ENCODE measurements at places on chromosomes 6 and 20. TPM values are rescaled to one million over a fixed set of nuclear protein-coding genes. Genes with fewer than 3 reads are reported as not detected.

DNA sequence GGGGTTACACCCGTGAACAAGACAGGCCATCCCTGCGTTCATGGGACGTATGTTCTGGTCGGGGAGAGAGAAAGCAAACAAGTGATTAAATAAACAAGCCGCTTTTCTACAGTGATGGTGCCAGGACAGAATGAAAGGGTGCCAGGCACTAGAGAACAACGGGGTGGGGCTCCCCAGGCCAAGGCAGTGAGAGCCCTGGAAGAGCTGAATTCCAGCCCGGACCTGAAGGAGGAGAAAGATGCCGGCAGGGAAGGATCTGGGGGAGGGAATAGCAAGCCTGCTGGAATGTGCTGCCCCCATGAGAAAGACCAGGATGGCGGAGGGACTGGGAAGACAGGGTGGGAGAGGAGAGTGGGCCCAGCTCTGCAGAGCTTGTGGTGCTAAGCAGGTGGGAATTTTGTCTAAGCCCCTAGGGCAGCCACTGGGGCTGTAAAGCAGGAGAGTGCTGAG, 7.5 kb downstream of the SNAI1 start:
- H3K27ac ChIP-seq: no peak overlapping the region
- H3K4me1 ChIP-seq: no peaks in the 10 kb centered on the region
- peaks cover 3% of the 10 kb centered on the region for H3K36me3 ChIP-seq
- H3K4me3 ChIP-seq: no peak overlapping the region
- H3K27me3 ChIP-seq: peaks cover 12% of the 10 kb centered on the region
- DNase-seq: no peak

DNA sequence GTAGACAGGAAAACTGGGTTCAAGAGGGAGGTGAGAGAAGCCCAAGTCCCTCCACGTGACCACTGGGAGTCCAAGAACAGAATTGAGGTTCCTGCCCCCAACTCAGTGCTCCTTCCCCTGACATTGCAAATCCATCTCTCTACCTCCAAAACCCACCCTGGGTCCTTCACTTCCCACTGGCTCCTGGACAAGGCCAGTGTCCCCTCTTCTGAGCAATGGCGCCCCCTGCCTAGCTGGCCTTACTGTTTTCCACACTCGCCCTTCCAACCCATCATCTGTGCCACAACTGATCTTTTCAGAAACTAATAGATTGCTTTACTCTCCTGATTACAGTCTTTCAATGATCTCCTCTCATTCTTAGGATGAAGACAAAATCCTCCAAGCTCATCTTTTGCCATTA, 200.3 kb downstream of the ANKRD60 start:
- peaks cover 7% of the 10 kb centered on the region for H3K36me3 ChIP-seq
- H3K27ac ChIP-seq: no peak overlapping the region
- H3K4me1 ChIP-seq: peaks cover 33% of the 10 kb centered on the region
- H3K27me3 ChIP-seq: no peaks in the 10 kb centered on the region
- no peak overlapping the region for H3K4me3 ChIP-seq

DNA sequence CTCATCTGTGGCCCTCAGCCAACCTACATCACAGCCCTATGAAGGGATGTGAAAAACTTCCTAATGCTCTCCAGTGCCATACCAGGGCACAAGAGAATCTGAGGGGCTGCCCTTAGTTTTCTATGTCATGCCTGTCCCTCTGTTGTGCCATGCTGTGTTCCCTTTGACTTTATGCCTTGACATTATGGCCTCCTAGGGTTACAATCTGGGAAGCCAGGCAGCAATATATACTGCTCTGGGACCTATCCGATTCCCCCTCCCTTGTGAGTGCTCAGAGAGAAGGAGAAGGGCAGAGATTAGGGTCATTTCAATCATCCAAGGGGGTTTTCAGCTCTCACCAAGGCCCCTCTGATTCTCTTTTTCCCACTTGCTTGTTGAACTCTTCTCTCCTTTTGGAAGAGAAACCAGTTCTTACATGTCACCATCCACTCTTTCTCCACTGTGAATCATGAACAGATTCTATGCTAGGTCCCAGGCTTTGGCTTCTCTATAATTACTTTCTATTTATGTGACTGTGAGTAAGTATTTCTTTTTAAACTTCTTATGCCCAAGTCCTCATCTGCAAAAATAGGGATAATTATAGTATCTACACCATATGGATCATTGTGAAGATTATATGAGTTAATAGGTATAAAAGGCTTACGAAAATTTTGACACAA, 14.2 kb upstream of the FRK start:
- no peaks in the 10 kb centered on the region for H3K27me3 ChIP-seq
- no peak for DNase-seq
- peaks cover 42% of the 10 kb centered on the region for H3K4me1 ChIP-seq
- H3K27ac ChIP-seq: no peak overlapping the region
- no peaks in the 10 kb centered on the region for H3K36me3 ChIP-seq
- no peak overlapping the region for H3K4me3 ChIP-seq

DNA sequence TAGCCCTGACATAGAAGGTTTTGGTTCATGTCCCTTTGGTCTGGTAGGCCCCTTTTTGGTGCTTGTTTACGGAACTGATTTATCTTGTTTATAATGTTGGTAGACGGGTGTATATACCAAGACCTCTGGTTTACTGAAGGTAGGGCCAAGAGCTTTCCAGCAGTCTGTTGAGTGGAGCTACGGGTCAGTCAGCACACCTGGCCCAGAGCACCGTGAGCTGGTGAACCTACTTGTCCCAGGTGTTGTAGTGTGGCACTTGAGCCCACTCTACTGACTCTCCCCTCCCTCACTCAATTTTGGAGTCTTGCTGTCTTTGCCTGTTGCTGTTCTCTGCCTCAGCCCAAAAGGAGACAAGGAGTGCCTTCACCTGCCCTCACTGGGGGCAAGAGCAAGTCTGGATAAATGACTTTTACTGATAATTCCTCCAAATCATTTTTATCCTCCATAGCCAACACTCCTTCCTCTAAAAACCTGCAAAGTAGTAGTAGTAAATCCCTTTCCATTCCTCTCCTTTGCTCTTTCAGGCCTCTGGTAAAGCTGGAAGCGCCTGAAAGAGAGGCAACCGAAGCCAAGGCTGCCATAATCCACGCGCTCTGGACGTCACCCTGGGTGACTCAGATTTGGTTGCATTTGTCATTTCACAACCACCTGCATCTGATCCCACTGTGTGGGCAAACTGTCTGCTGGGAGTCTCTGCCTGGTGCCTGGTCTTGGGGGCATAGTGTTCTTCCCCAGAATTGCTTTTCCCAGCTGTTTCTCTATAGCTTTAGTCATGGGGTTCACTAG, 22.2 kb downstream of the RREB1 start:
- DNase-seq: no peak
- peaks cover 14% of the 10 kb centered on the region for H3K36me3 ChIP-seq
- no peaks in the 10 kb centered on the region for H3K27me3 ChIP-seq
- peaks cover 41% of the 10 kb centered on the region for H3K4me1 ChIP-seq
- no peak overlapping the region for H3K4me3 ChIP-seq

GRCh38 chr6:116456106-116456505, 5.1 kb upstream of the CALHM6 start:
- DNase-seq: no peak
- H3K27me3 ChIP-seq: peaks cover 26% of the 10 kb centered on the region
- peaks cover 6% of the 10 kb centered on the region for H3K36me3 ChIP-seq
- H3K4me1 ChIP-seq: peaks cover 23% of the 10 kb centered on the region
- no peak overlapping the region for H3K27ac ChIP-seq

- H3K36me3 ChIP-seq: peaks cover 42% of the 10 kb centered on the region
- DNase-seq: no peak
- H3K27me3 ChIP-seq: no peaks in the 10 kb centered on the region
- H3K4me3 ChIP-seq: no peak overlapping the region
- H3K27ac ChIP-seq: no peak overlapping the region
- H3K4me1 ChIP-seq: no peaks in the 10 kb centered on the region
Observed at GRCh38 chr20:58677079-58677604, 15.5 kb upstream of the NPEPL1 start.

DNA sequence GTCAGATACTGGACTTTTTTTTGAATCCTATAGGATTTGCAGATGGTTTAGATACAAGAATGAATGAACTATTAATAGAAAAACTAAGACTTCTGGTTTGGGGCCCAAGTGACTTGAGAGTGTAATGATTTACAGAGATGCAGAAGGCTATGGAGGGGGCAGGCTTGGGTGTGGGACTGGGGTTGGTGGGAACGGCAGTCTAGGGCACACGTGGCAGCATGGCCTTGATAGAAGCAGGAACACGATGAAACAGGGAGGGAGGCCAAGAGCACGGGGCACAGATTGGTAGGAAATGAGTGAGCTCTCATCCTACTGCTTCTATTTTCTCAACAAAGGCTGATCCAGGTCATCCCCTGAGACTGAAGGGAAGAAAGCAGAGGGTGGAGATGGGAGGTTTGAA, 3.4 kb upstream of the UST start:
- H3K36me3 ChIP-seq: peaks cover 16% of the 10 kb centered on the region
- peaks cover 8% of the 10 kb centered on the region for H3K27me3 ChIP-seq
- DNase-seq: no peak
- H3K4me1 ChIP-seq: peaks cover 35% of the 10 kb centered on the region
- no peak overlapping the region for H3K4me3 ChIP-seq

GRCh38 chr6:15619330-15619729, 43.5 kb downstream of the DTNBP1 start:
- H3K4me3 ChIP-seq: no peak overlapping the region
- no peak for DNase-seq
- H3K36me3 ChIP-seq: peaks cover 7% of the 10 kb centered on the region
- no peak overlapping the region for H3K27ac ChIP-seq
- no peaks in the 10 kb centered on the region for H3K4me1 ChIP-seq

DNA sequence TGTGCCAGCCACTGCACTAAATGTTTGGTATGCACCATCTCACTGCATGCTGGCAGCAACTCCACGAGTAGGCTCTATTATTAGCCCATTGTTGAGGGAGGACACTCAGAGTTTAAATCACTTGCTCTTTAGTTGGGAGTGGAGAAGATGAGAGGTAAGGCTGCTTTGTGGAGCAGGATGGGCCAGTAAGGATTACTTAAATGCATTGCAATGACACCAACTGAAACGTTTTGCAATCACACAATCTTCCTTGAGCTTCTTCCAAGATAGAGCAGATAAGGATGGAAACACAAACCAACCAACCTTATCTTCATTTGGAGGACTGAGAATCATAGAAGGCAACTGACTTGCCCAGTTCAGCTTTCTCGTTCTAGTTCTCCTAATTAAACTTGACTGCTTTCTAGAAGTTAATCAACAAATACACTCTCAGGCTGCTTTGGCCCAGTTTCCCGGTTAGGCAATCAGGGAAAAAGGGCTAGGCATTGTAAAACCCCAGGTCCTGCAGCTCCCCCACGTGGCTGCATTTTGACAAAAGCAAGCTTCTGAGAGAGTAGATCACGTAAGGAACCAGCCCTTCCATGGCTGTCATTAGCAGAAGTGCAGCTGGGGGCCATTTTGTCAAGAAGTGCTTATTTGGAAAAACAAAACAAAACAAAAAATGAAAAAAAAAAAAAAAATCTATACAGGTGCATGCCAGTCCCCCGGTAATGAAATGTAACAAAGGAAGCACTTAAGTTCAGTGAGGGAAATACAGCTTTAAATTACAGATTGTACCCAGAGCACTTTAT, 130.6 kb downstream of the BCAS1 start:
- peak overlapping the region; percentile 28 for H3K4me3 ChIP-seq
- no peaks in the 10 kb centered on the region for H3K27me3 ChIP-seq
- peaks cover 78% of the 10 kb centered on the region for H3K4me1 ChIP-seq
- peak overlapping the region; percentile 68 for H3K27ac ChIP-seq
- H3K36me3 ChIP-seq: no peaks in the 10 kb centered on the region

TSHZ2 gene
- total RNA-seq: not detected

- H3K27ac ChIP-seq: no peak overlapping the region
- H3K36me3 ChIP-seq: no peaks in the 10 kb centered on the region
- no peak overlapping the region for H3K4me3 ChIP-seq
- H3K27me3 ChIP-seq: peaks cover 34% of the 10 kb centered on the region
- DNase-seq: no peak
Observed at GRCh38 chr20:16926626-16927430, 178.7 kb downstream of the OTOR start.

GRCh38 chr20:19026121-19026878, 186.1 kb upstream of the SLC24A3 start:
- no peak overlapping the region for H3K4me3 ChIP-seq
- H3K27ac ChIP-seq: no peak overlapping the region
- no peaks in the 10 kb centered on the region for H3K27me3 ChIP-seq
- no peaks in the 10 kb centered on the region for H3K36me3 ChIP-seq
- no peaks in the 10 kb centered on the region for H3K4me1 ChIP-seq

GRCh38 chr6:27295301-27296079, 16.6 kb downstream of the POM121L2 start:
- H3K27me3 ChIP-seq: no peaks in the 10 kb centered on the region
- H3K36me3 ChIP-seq: peaks cover 40% of the 10 kb centered on the region
- H3K4me1 ChIP-seq: peaks cover 29% of the 10 kb centered on the region
- peak overlapping the region; percentile 76 for H3K27ac ChIP-seq
- peak overlapping the region; percentile 89 for H3K4me3 ChIP-seq

- no peaks in the 10 kb centered on the region for H3K27me3 ChIP-seq
- no peak for DNase-seq
- no peak overlapping the region for H3K27ac ChIP-seq
Observed at GRCh38 chr6:104656235-104656634, 203.5 kb downstream of the HACE1 start.

DNA sequence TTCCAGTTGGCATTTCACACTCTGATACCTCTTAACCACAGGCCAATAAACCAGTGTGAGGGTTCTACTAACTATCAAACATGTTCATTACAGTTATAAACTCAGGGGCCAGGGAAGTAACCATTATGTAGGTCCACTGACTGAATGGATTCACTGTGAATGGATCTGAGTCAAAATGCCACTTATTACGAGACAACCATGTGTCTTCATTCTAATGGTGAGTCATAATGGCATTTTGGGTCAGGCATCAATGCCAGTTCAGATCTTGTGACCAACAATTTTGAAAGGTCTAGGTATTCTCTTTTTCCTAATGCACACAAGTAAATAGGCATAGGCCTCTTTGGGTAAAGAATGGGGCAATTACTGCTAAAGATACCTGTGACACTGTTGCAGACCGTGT, 112.2 kb upstream of the HEY2 start:
- H3K4me3 ChIP-seq: no peak overlapping the region
- peaks cover 16% of the 10 kb centered on the region for H3K27me3 ChIP-seq

DNA sequence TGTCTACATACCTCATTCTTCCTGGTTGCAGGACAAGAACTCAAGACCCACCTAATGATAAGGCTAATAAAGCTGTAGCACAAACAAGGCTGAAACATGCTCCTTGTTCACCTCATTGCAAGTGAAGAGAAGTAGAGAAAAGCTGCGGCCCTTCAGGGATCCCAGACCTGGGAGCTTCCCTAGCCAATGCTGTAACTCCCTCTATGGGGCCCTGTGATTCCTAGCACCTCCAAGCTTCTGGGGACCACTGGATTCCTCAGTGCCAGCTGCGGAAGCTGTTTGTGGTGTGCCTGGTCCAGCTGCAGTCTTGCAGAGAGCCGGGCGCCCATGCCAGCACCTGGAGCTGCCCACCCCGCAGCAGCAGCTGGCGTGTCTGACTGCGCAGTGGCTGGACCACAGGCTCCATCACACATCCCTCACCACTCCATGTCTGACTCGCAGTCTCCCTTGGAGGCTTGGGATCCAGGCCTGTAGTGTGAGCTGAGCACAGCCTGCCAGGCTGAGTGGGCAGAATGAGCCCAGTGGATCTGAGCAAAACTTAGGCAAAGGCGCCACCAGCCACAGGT, 737.2 kb upstream of the GJE1 start:
- H3K4me1 ChIP-seq: no peaks in the 10 kb centered on the region
- no peaks in the 10 kb centered on the region for H3K36me3 ChIP-seq
- H3K4me3 ChIP-seq: no peak overlapping the region
- H3K27me3 ChIP-seq: no peaks in the 10 kb centered on the region
- H3K27ac ChIP-seq: no peak overlapping the region

CUTA gene
- 172 TPM for total RNA-seq

RGS19 gene
- 17.2 TPM for total RNA-seq

- no peak overlapping the region for H3K4me3 ChIP-seq
- H3K27me3 ChIP-seq: peaks cover 20% of the 10 kb centered on the region
- H3K36me3 ChIP-seq: no peaks in the 10 kb centered on the region
- no peak overlapping the region for H3K27ac ChIP-seq
- no peaks in the 10 kb centered on the region for H3K4me1 ChIP-seq
- DNase-seq: no peak
Observed at GRCh38 chr6:90730151-90730673, 143.3 kb upstream of the MAP3K7 start.

Data from Calu3 (cell line).